ENCODE measurements at places on chromosomes 13 and 19. TPM values are rescaled to one million over a fixed set of nuclear protein-coding genes. Genes with fewer than 3 reads are reported as not detected.

Gene DHX34
- 9.8 TPM for total RNA-seq

- ATAC-seq, result no peak
These were observed 25.2 kb downstream of the DGKH start for GRCh38 chr13:42073683-42074082.

GRCh38 chr19:4571305-4571917, 11.9 kb upstream of the SEMA6B start:
- ATAC-seq, result no peak

GRCh38 chr13:30149248-30149647, 158.1 kb downstream of the KATNAL1 start:
- ATAC-seq, result no peak

DNA sequence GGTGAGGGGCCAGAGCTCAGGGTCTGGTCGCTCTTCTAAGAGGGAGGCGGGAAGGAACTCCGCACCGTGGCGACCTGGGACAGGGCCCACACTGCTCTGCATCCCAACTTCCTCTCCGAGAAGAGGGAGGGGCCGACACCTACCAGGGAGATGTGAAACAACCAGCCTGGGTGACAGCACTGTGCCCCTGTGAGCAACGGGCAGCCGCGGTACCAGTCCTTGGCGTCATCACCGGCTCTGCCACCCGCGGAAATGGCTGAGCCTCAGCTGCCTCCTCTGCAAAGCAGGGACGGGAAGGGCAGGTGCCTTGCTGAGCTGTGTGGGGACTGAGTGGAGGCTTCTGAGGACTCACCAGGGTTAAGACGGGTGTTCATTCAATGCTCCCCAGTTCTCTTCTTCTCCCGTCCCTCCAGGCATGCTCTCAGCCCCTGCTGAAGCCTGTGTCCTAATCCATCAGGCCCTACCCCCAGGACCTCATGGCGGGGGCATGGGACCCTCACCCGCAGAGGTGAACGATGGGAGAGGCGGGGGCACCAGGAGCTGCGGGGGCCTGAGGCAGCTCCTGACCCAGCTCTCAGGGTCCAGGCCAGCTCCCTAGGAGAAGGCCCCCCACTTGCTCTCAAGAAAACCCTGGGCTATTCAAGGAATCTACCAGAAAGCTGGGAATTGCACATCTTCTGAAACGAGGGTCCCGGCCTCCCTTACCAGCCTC, 9.3 kb downstream of the ZNF787 start:
- ATAC-seq, result peak; percentile 61

DNA sequence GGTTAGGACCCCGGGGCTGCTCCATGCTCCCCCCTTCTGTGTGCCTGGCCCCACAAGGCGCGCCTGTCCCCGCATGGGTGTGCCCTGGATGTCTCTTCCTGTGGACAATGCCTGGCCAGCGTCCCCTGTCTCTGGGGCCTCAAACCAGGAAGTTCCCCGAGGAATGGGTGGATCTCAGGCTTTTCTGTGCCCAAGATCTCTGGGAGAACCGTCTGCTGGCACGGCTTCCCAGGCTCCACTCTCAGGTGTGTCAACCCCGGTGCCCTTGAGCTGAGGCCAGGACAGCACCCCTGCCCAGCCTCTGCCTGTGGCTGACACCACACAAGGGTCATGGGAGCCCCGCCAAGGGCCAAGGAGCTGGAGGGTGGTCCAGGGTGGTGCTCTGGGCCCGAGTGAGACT, 15.7 kb downstream of the ZNF444 start:
- ATAC-seq, result no peak

DNA sequence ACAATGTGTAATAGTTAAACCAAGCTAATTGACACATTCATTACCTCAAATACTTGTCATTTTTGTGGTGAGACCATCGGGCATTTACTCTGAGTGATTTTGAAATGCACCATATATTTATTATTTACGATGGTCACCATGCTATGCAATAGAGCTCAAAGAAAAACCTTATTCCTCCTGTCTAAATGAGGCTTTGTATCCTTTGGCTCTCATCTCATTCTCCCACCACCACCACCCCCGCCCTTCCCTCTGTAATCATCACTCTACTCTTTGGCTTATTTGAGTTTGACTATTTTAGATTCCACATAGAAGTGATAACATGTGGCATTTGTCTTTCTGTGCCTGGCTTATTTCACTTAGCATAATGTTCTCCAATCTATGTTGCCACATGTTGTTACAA, 124.9 kb downstream of the CYSLTR2 start:
- ATAC-seq, result no peak

DNA sequence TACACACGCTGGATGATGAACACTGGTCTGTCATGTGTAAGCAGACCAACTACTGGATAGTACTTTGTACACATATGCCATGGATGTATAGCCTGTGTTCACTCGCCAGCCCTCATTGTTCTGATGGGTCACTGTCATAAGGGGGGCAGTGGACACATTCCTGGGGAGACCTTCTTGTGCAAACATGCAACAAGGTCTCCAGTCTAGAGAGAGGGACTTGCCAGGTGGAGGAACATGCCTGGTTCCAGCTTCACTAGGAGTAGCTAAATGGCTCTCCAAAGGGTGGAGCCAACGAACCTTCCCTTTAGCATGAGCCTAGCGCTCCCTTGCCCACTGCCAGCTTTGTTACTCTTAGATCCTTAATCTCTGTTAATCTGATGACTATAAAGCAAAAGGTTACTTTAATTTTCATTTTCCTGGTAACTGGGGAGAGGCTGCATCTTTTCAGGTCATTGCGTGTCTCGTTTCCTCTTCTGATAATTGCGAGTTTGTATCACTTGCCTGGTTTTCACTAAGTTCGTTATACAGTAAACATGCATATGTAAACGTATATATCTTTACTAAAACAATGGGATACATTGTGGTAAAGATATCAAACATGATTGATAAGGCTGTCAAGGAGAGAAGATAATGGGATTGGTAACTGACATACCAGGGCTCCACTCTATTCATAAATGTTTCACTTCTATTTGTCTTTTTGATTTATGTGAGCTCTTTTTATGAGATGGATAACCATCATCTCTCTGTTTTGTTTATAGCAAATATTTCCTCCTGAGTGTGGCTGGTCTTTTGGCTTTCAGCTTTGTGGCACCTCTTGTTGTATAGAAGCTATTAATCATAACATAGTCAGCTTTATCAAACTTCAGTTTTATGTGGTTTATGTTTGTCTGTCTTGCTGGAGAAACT, 235.2 kb upstream of the SGCG start:
- no peak for ATAC-seq

DNA sequence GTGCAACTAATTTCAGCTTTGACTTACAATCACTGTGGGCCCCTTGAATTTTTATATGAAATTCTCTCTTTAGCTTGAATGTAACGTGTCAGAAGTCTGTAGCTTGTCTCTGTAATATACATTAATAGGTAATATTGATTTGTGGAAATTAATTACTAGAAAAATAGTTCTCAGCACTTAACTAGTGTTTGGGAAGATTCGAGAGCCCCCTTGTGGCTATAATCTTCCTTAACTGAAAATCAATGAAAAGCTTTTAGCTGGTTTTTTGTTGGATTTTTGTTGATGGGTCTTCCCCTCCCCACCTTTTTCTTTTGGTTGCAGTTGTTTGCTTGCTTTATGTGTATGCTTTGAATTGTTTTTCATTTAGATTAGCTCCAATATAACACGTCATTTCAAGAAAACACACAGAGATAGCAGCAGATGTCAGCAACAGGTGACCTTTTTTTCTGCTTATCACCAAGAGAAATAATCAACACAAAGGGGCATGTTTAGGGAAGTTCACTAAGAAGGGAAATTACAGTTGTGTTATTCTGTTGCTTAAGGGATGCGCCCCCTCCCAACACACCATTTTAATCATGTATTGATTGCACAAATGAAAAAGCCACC, 176.8 kb downstream of the OXGR1 start:
- ATAC-seq, result no peak

Gene MAB21L1
- total RNA-seq, result 3.3 TPM

Gene NEK3
- total RNA-seq, result 13.5 TPM

Gene PSG2
- not detected for total RNA-seq

GRCh38 chr13:22278336-22278929, 607.6 kb downstream of the FGF9 start:
- no peak for ATAC-seq

GRCh38 chr19:43804432-43804831, 2.2 kb upstream of the LYPD5 start:
- no peak for ATAC-seq

Gene NTF4
- total RNA-seq, result not detected

GRCh38 chr13:79660361-79660760, 179.4 kb downstream of the NDFIP2 start:
- ATAC-seq, result no peak

GRCh38 chr13:59750860-59751259, 412.9 kb downstream of the DIAPH3 start:
- ATAC-seq, result peak; percentile 25

DNA sequence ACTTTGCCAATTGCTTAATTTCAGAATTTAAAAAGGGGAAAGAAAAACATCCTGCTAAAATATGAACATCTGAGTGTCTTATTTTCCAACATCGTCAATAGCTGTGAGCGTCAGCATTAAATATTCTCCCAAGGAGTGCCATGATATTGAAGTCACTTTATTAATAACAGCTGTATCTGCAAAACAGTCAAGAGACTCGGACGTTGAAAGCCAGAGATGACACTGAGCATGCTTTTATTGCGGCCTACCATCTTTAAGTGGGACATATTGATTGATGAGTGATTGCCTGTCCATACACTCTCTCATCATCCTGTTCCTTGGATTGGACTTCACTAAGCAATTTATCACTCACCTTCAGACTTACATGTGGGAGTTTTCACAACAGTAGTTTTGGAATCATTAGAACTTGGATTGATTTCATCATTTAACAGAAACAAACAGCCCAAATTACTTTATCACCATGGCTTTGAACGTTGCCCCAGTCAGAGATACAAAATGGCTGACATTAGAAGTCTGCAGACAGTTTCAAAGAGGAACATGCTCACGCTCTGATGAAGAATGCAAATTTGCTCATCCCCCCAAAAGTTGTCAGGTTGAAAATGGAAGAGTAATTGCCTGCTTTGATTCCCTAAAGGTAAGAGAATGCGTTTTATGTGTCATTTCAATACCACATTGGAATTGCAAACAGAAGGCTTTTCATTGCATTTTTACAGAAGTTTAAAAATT, 53.8 kb downstream of the MBNL2 start:
- ATAC-seq, result no peak

GRCh38 chr13:93227280-93227877, 772 bp downstream of the GPC6 start:
- ATAC-seq, result no peak

Gene CEACAM5
- 13.9 TPM for total RNA-seq

DNA sequence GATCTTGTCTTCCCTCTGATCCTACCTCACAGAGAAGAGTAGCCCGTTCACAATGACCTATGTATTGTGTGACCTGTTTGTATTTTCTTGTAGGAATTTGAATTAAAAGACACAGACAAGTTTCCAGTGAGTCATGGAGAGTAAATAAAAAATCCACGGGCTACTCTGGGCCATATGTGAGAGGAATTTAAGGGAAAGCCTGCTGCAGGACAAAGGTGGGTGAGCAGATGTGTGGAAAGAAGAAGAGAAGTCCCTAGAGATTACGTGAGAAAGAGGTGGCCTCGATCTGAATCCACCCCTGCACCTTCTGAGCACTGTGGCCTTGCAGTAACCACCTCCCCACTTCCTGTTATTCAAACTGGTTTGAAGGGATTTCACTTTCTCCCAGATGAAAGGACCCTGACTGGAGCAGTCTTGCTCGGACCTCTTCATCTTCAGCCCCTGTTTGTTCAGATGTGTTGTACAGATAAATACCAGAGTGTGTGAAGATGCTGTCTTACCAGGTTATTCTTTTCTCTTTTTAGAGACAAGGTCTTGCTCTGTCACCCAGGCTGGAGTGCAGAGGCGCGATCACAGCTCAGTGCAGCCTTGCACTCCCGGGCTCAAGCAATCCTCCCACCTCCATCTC, 205.4 kb downstream of the PDS5B start:
- ATAC-seq, result no peak

GRCh38 chr13:49367640-49368422, 76.0 kb downstream of the CAB39L start:
- peak; percentile 74 for ATAC-seq

- no peak for ATAC-seq
These were observed 988 bp upstream of the CCDC169 start for GRCh38 chr13:36298535-36299068.

GRCh38 chr13:42832341-42833096, 51.1 kb downstream of the FAM216B start:
- no peak for ATAC-seq

DNA sequence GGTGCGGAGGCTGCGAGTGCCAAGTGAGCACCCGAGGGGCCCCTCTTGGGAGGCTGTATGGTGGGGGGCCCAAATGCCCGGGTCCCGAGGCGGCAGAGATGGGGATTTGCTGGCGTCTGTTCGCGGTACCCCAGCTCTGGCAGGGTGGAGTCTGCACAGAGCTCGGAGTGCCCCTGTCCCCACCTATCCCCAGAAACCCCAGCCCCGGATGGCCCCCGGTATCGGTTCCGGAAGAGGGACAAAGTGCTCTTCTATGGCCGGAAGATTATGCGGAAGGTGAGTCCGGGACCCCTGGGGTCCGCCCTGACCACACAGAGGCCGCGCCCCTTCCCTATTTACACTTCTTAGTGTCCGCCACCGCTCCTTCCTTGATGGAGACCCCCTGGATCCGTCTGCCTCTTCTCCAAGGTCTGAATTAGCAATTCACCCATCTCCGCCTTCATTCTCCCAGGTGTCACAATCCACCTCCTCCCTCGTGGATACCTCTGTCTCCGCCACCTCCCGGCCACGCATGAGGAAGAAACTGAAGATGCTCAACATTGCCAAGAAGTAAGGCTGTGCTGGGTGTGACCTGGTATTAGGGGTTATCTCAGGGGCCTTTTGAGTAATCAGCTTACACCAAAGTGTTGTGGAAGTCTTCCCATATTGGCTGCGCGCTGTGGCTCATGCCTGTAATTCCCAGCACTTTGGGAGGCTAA, 630 bp downstream of the PNPLA6 start:
- ATAC-seq, result no peak

- ATAC-seq, result no peak
These were observed 6.7 kb upstream of the DCUN1D2 start for GRCh38 chr13:113497217-113497616.

Measured in gastroesophageal sphincter (tissue), 4 donors.